Ovary (tissue), 10 donors: ENCODE measurements at places on chromosomes 5 and 9. TPM values are rescaled to one million over a fixed set of nuclear protein-coding genes. Genes with fewer than 3 reads are reported as not detected.

The EIF4E1B gene
- total RNA-seq = not detected

The TRIP13 gene
- 1.7 TPM for total RNA-seq

The SAXO1 gene
- 0.10 TPM for total RNA-seq

The PCDHAC2 gene
- 0.15 TPM for total RNA-seq

The NDUFB6 gene
- 42.1 TPM for total RNA-seq

The SLC34A1 gene
- total RNA-seq = not detected

The KIF12 gene
- total RNA-seq = 6.0 TPM

The COL27A1 gene
- 15.1 TPM for total RNA-seq

The SCGB3A2 gene
- not detected for total RNA-seq

GRCh38 chr5:61919920-61920319 lies 386.1 kb upstream of the KIF2A start:
- DNase-seq = no peak
- H3K4me3 ChIP-seq = no peak overlapping the region
- H3K27ac ChIP-seq = no peak overlapping the region
- H3K36me3 ChIP-seq = no peaks in the 10 kb centered on the region

GRCh38 chr5:112283034-112283582 lies 136.0 kb downstream of the EPB41L4A start:
- H3K4me1 ChIP-seq = no peaks in the 10 kb centered on the region
- no peaks in the 10 kb centered on the region for H3K27me3 ChIP-seq
- no peak overlapping the region for H3K4me3 ChIP-seq
- DNase-seq = no peak
- no peak overlapping the region for H3K27ac ChIP-seq

DNA sequence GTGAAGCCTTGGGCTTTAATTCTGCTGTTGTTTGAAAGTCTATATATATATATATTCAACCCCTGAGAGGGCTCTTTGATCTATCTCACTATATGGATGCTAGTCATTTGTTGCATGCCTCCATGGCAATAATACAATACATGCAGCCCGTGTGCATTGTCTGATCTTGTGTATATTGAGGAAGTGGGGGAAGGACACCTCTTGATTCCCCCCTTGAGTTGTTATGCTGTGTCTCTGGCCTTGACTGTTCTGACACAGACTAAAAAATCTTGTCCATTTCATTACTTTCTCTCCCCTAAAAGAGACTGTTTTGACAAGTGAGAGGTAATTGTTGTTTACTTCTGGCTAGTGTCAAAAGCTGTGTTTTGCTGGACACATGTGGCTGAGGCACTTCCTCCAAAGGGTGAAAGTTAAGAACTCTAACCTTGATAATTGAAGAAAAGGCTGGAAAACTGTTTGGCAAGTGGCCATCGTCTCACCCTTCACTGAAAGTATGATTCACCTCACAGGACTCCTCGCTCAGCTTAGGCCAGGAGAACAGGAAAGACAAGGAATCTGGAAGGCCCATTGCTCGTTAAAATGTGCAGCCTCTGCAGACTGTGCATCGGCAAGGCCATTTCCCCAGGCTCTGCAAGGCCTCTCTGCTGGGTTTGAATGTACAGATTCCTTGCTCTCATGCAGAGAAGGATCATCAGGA lies 304.0 kb downstream of the PRELID2 start:
- H3K27me3 ChIP-seq = no peaks in the 10 kb centered on the region
- no peaks in the 10 kb centered on the region for H3K36me3 ChIP-seq
- DNase-seq = peak; percentile 61
- peaks cover 2% of the 10 kb centered on the region for H3K4me1 ChIP-seq

GRCh38 chr9:136185596-136186366 lies 19.1 kb downstream of the LHX3 start:
- no peaks in the 10 kb centered on the region for H3K4me1 ChIP-seq
- no peak overlapping the region for H3K27ac ChIP-seq
- H3K4me3 ChIP-seq = no peak overlapping the region
- H3K27me3 ChIP-seq = no peaks in the 10 kb centered on the region

GRCh38 chr9:27162045-27162444 lies 53.0 kb downstream of the TEK start:
- no peaks in the 10 kb centered on the region for H3K4me1 ChIP-seq
- no peak overlapping the region for H3K27ac ChIP-seq
- DNase-seq = no peak
- H3K27me3 ChIP-seq = no peaks in the 10 kb centered on the region
- H3K36me3 ChIP-seq = no peaks in the 10 kb centered on the region

DNA sequence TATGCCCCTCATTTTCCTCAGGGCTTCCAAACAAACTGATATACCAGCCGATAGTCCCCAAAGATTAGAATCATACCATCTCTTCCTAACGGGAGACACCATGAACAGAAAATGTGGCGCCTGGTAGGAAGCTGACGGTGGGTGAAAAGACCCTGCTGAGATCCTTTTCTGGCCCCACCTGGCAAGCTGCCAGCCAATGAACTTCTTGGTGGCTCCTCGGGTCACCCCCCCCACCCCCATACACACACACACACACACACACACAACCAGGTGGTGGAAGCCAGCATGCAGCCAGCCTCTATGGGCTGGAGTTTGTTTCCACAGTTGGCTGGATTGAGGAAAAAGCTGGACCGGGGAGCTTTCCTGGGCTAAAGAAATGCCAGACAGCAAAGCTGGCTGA lies 4.8 kb upstream of the CCIN start:
- no peak overlapping the region for H3K27ac ChIP-seq
- no peak overlapping the region for H3K4me3 ChIP-seq
- DNase-seq = peak; percentile 66

GRCh38 chr9:129583308-129584038 lies 37.4 kb downstream of the C9orf50 start:
- no peaks in the 10 kb centered on the region for H3K27me3 ChIP-seq
- peaks cover 7% of the 10 kb centered on the region for H3K4me1 ChIP-seq
- no peak overlapping the region for H3K4me3 ChIP-seq

- no peak overlapping the region for H3K27ac ChIP-seq
- H3K36me3 ChIP-seq = no peaks in the 10 kb centered on the region
- DNase-seq = no peak
- no peaks in the 10 kb centered on the region for H3K27me3 ChIP-seq
These were observed 233.4 kb downstream of the CHSY3 start for GRCh38 chr5:130137681-130138080.

- H3K36me3 ChIP-seq = no peaks in the 10 kb centered on the region
- H3K4me1 ChIP-seq = peaks cover 4% of the 10 kb centered on the region
- H3K27ac ChIP-seq = no peak overlapping the region
- H3K4me3 ChIP-seq = no peak overlapping the region
- H3K27me3 ChIP-seq = no peaks in the 10 kb centered on the region
These were observed 8.3 kb downstream of the LPCAT1 start for GRCh38 chr5:1515311-1515920.

- H3K27ac ChIP-seq = no peak overlapping the region
- no peaks in the 10 kb centered on the region for H3K27me3 ChIP-seq
- DNase-seq = no peak
- H3K4me1 ChIP-seq = no peaks in the 10 kb centered on the region
These were observed 99.3 kb downstream of the ACTBL2 start for GRCh38 chr5:57383093-57383861.

GRCh38 chr9:34143116-34143515 lies 16.6 kb upstream of the DCAF12 start:
- peak overlapping the region; percentile 56 for H3K27ac ChIP-seq
- peaks cover 6% of the 10 kb centered on the region for H3K4me1 ChIP-seq
- no peak for DNase-seq
- no peaks in the 10 kb centered on the region for H3K27me3 ChIP-seq
- H3K4me3 ChIP-seq = no peak overlapping the region
- no peaks in the 10 kb centered on the region for H3K36me3 ChIP-seq

DNA sequence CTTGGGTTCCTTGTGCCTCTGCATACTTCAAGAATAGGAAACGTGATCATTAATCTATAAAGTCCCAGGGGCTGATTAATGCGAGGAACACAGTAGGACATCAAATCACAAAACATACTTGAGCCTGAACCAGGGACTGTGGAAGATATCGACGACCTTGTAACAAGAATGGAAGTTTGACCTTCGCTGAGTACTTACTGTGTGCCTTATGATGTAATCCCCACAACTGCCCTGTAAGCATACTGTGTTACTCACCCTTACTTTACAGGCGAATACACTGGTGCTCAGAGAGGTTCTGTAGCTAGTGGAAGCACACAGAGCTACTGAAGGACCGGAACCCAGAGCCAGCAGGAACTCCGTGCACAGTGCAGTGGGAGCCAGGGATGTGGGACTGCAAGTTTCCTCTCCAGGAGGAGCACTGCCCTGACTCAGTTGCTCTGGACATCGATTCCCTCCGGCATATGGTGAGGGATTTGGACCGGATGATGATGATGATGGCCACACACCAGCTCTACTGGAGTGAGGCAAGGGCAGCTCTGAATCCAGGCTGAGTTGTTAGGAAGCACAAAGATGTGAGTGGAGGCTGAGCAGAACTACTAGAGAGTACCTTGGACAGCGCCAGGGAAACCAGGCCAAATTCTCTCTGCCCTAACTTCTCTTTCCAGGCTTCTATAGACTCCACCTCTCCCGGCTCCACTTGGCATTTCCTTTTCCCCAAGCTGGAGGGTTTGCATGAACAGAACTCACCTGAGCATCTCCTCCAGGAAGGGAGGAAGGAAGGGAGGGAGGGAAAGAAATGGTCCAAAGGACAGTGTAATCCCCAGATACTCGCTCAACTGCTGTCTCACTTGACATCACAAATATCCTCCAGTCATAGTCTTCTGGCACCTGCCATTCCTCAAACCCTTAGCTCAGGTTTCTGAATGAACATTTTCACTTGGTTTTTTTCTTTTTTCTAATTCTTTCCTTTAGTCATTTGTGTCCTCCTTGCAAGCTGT lies 1.5 kb upstream of the GABBR2 start:
- H3K36me3 ChIP-seq = no peaks in the 10 kb centered on the region
- no peaks in the 10 kb centered on the region for H3K27me3 ChIP-seq
- no peak for DNase-seq
- no peak overlapping the region for H3K4me3 ChIP-seq
- no peak overlapping the region for H3K27ac ChIP-seq

DNA sequence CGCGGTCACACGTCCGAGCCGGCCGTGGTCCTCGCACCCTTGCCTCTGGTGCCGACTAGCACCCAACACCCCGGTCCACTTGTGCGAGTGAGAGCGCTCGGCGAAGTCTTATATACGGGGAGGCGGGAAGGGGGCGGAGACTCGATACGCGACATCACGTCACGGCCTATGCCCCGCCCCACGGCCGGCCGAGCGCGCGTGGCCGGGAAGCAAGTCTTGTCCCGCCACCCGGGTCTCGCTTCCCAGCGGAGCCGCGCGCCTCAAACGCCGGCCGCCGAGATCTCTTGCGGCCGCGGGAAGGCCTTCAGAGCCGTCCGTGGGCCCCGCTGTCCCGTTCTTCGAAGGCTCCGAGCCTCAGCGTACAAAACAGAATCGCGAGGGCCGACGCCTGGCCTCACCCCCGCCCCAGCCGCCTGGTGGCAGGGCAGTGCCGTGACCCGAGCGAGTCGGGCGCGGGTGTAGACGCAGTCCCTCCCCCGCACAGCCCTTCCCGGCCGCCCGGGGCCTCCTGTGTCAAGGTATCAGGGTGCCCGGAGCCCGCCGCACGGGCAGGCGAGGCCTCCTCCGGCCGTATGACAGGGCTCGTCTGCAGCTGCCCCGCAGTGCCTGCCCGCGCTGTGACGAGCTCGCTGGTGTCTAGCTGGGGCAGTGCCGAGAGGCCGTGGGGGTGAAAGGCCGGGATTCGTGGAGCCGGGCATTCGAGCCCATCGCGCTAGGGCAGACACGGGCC lies at the start of gene PLK2:
TSS of gene PLK2 (minus strand) at position 85 of the 730 bp plus-strand sequence. CDS start 127 bp downstream, outside the sequence.
- H3K27me3 ChIP-seq = no peaks in the 10 kb centered on the region
- H3K4me3 ChIP-seq = peak within 1 kb of the TSS; percentile 80
- peaks cover 2% of the 10 kb centered on the region for H3K4me1 ChIP-seq
- H3K27ac ChIP-seq = peak within 1 kb of the TSS; percentile 94
- no peaks in the 10 kb centered on the region for H3K36me3 ChIP-seq

- no peak for DNase-seq
- H3K27me3 ChIP-seq = no peaks in the 10 kb centered on the region
- H3K4me3 ChIP-seq = no peak overlapping the region
- no peak overlapping the region for H3K27ac ChIP-seq
- no peaks in the 10 kb centered on the region for H3K36me3 ChIP-seq
These were observed 285.7 kb upstream of the TUT7 start for GRCh38 chr9:86639899-86640379.

GRCh38 chr9:36768677-36769076 lies 196.0 kb downstream of the MELK start:
- no peak overlapping the region for H3K27ac ChIP-seq
- no peaks in the 10 kb centered on the region for H3K36me3 ChIP-seq
- H3K27me3 ChIP-seq = no peaks in the 10 kb centered on the region
- no peak for DNase-seq
- no peaks in the 10 kb centered on the region for H3K4me1 ChIP-seq
- no peak overlapping the region for H3K4me3 ChIP-seq

- no peaks in the 10 kb centered on the region for H3K4me1 ChIP-seq
- H3K4me3 ChIP-seq = no peak overlapping the region
- H3K27me3 ChIP-seq = no peaks in the 10 kb centered on the region
- no peak for DNase-seq
- no peaks in the 10 kb centered on the region for H3K36me3 ChIP-seq
- H3K27ac ChIP-seq = no peak overlapping the region
These were observed 130.9 kb downstream of the COX7C start for GRCh38 chr5:86748538-86749105.

- peaks cover 4% of the 10 kb centered on the region for H3K4me1 ChIP-seq
- peak overlapping the region; percentile 90 for H3K4me3 ChIP-seq
- peak overlapping the region; percentile 92 for H3K27ac ChIP-seq
- no peaks in the 10 kb centered on the region for H3K36me3 ChIP-seq
- no peaks in the 10 kb centered on the region for H3K27me3 ChIP-seq
These were observed 1.2 kb upstream of the PHF2 start for GRCh38 chr9:93574900-93575795.

- DNase-seq = no peak
- H3K27me3 ChIP-seq = no peaks in the 10 kb centered on the region
- H3K4me3 ChIP-seq = no peak overlapping the region
- no peaks in the 10 kb centered on the region for H3K4me1 ChIP-seq
- no peaks in the 10 kb centered on the region for H3K36me3 ChIP-seq
- H3K27ac ChIP-seq = no peak overlapping the region
These were observed 57.1 kb upstream of the FUBP3 start for GRCh38 chr9:130522233-130522808.

GRCh38 chr9:3730511-3730922 lies 204.7 kb upstream of the RFX3 start:
- H3K4me3 ChIP-seq = no peak overlapping the region
- no peak for DNase-seq
- H3K27me3 ChIP-seq = no peaks in the 10 kb centered on the region

GRCh38 chr5:143769026-143769786 lies 42.8 kb upstream of the HMHB1 start:
- no peak for DNase-seq
- no peak overlapping the region for H3K27ac ChIP-seq
- H3K27me3 ChIP-seq = no peaks in the 10 kb centered on the region
- no peaks in the 10 kb centered on the region for H3K4me1 ChIP-seq

GRCh38 chr5:98603456-98603855 lies 170.0 kb upstream of the RGMB start:
- H3K4me1 ChIP-seq = no peaks in the 10 kb centered on the region
- H3K27me3 ChIP-seq = no peaks in the 10 kb centered on the region
- no peak overlapping the region for H3K27ac ChIP-seq
- no peak for DNase-seq
- H3K36me3 ChIP-seq = no peaks in the 10 kb centered on the region
